ENCODE measurements at places on chromosomes 6 and 20. TPM values are rescaled to one million over a fixed set of nuclear protein-coding genes. Genes with fewer than 3 reads are reported as not detected.

DNA sequence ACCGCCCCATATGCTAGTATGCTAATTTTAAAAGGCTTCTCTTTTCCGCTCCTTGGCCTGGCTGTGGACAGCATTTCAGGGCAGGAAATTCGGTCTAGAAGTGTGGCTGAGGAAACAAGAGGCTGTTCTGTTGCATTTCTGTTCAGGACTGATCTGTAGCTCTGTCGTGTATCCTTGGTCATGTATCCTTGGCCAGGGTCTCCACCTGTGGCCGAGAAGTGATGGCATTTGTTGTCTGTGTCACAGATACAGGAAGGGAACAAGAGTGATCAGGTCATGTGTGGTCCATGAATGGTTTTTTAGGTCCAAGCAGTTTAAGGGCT is 300.5 kb upstream of the SUPT3H start:
- peak overlapping the region; percentile 62 for H3K27ac ChIP-seq
- H3K4me1 ChIP-seq = peaks cover 15% of the 10 kb centered on the region

DNA sequence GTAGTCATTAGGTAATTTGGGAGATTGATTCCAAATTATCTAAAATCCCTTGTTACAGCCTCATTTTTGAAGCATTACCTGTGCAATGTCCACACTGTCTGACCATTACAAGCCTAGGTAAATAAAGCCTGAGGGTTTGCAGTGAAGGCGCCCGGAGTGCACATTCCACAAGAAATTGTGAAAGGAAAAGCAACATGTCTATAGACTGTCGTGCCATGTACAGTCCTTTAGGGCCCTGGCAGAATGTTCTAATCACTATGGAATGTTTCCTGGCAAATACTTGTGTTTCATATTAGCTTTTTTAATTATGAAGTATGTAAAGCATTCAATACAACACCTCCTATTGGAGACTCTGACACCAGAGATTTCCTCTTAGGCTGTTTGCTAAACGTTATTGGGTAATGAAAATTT is 28.9 kb downstream of the PREP start:
- H3K4me3 ChIP-seq = no peak overlapping the region
- no peak overlapping the region for H3K27ac ChIP-seq
- DNase-seq = no peak
- no peaks in the 10 kb centered on the region for H3K27me3 ChIP-seq

DNA sequence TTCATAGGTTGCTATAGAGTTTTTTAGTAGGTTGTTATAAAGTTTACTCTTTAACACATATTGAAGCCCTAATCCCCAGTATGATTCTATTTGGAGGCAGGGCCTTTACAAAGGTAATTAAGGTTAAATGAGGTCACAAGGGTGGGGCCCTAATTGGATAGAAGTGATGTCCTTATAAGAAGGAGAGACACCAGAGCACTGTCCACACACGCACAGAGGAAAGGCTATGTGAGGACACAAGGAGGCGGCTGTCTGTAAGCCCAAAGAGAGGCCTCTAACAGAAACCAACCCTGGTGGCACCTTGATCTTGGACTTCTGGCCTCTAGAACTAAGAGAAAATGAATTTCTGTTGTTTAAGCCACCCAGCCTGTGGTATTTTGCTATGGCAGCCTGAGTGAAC is 98.5 kb downstream of the GJA10 start:
- no peak overlapping the region for H3K27ac ChIP-seq
- H3K4me3 ChIP-seq = no peak overlapping the region
- H3K27me3 ChIP-seq = no peaks in the 10 kb centered on the region

- H3K27ac ChIP-seq = no peak overlapping the region
- no peak for DNase-seq
- H3K4me1 ChIP-seq = no peaks in the 10 kb centered on the region
- H3K4me3 ChIP-seq = no peak overlapping the region
These were observed 225.7 kb downstream of the HAO1 start for GRCh38 chr20:7714549-7714948.

- H3K27ac ChIP-seq = no peak overlapping the region
- no peaks in the 10 kb centered on the region for H3K27me3 ChIP-seq
- no peaks in the 10 kb centered on the region for H3K36me3 ChIP-seq
- H3K4me1 ChIP-seq = no peaks in the 10 kb centered on the region
These were observed 49.3 kb upstream of the AHI1 start for GRCh38 chr6:135546680-135547418.

- H3K27me3 ChIP-seq = no peaks in the 10 kb centered on the region
- H3K27ac ChIP-seq = no peak overlapping the region
- H3K36me3 ChIP-seq = no peaks in the 10 kb centered on the region
- DNase-seq = peak; percentile 43
- no peaks in the 10 kb centered on the region for H3K4me1 ChIP-seq
- H3K4me3 ChIP-seq = no peak overlapping the region
These were observed 142.9 kb upstream of the OLIG3 start for GRCh38 chr6:137637121-137637520.

DNA sequence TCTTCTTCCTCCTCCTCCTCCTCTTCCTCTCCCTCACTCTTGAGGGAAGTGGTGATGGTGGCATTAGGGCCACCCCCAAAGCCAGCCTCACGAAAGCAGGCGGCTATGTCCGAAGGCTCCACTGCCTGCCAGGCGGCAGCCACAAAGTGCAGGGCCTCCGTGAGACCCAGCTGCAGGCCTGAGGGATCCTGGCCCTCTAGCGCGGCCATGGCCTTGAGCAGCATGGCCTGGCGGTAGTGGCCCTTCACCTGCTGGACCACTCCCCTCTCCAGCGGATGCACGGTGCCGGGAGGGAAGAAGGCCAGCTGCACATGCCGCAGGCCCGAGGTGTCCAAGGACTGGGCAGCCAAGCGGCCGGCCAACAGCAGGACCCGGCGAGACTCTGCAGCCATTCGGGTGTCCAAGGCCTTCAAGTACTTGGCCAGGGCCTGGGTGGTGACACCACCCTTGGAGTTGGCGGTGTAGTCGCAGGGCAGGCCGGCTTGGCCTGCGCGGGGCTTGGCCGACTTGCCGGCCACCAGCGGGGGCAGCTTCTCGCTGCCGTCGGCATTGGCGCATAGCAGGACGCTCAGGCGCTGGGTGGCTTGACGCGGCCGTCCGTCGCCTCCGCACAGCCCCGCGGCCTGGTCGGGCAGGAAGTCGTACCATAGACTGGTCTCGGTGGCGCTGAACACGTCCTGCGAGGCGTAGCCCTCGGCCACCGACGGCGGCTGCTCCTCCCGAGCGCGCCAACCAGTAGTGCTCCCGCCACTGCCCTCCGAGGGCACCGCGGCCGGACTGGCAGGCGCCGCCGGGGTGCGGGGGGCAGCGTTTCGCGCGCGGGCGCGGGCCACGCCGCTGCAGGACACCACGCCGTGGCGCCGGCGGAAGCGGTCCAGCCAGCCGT is 1.1 kb downstream of the CENPB start:
- peaks cover 20% of the 10 kb centered on the region for H3K36me3 ChIP-seq
- peak overlapping the region; percentile 72 for H3K27ac ChIP-seq
- H3K4me3 ChIP-seq = peak overlapping the region; percentile 73
- peaks cover 39% of the 10 kb centered on the region for H3K4me1 ChIP-seq
- no peaks in the 10 kb centered on the region for H3K27me3 ChIP-seq

DNA sequence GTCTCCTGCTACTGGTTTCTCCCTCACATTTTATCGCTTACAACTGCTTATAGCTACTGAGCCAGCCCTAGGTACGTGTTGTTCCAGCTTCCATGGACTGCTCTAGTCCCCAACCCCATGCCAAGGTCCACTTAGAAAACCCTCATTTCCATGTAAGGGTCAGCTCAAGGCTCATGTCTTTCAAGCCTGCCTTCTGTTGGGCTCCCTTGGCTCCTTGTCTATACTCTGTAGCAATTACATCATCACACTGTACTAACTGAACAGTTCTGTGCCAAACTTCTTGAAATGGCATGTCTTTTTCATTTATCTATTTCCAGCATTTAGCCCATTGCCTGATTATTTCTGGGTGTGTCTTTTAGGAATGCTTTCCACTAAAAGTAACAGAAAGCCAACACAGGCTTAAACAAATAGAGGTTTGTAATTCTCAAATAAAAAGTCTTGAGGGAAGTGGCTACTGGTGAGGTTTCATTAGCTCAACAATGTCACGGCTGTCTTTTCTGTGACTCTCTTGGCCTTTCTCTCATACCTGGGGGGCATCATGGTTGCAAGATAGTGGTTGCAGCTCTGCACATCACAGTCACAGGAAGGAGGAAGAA is 317.6 kb downstream of the TPBG start:
- H3K4me1 ChIP-seq = no peaks in the 10 kb centered on the region
- no peak for DNase-seq
- H3K36me3 ChIP-seq = no peaks in the 10 kb centered on the region

GRCh38 chr6:110939429-110940200 is 18.9 kb upstream of the GTF3C6 start:
- H3K27ac ChIP-seq = no peak overlapping the region
- H3K27me3 ChIP-seq = no peaks in the 10 kb centered on the region
- H3K4me3 ChIP-seq = no peak overlapping the region
- no peak for DNase-seq
- H3K36me3 ChIP-seq = no peaks in the 10 kb centered on the region

ADGRG6 gene
- 12.4 TPM for polyA plus RNA-seq

CPNE1 gene
- polyA plus RNA-seq = 155 TPM

MYCT1 gene
- 19.1 TPM for polyA plus RNA-seq
